ENCODE measurements at places on chromosomes 3 and 15.

- no peak for DNase-seq
These were observed 133.1 kb downstream of the SMAD6 start for GRCh38 chr15:66834881-66835878.

DNA sequence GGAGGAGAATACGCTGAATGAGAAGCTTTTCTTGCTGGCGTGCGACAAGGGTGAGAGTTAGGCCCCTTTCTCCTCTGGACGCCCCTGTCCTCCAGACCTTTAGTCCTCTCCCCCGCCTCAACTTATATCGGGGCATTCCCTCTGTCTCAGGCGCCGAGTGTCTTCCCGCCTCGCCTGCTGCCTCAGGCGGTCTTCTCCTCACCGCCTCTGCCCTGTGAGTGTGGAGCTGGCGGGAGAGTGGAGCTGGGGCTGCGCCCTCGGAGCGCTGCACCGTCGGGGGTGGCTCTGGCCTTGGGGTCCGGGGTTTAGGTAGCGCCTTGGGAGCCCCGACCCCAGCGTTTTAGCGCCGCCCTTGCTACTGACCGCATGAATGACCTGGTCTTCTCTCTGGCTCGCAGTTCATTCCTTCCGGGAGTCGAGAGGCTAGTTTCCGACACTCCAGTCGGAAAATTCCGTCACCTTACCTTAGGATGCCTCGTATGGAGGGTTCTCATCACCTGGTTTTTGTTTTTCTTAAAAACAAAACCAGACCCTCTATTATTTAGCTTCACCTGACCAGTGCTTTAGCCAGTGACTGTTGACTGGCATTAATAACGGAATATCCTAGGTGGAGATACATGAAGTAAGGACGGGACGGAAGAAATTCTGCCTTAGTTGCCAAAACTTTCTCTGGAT, 985 bp downstream of the TRPC1 start:
- peak; percentile 39 for DNase-seq

DNA sequence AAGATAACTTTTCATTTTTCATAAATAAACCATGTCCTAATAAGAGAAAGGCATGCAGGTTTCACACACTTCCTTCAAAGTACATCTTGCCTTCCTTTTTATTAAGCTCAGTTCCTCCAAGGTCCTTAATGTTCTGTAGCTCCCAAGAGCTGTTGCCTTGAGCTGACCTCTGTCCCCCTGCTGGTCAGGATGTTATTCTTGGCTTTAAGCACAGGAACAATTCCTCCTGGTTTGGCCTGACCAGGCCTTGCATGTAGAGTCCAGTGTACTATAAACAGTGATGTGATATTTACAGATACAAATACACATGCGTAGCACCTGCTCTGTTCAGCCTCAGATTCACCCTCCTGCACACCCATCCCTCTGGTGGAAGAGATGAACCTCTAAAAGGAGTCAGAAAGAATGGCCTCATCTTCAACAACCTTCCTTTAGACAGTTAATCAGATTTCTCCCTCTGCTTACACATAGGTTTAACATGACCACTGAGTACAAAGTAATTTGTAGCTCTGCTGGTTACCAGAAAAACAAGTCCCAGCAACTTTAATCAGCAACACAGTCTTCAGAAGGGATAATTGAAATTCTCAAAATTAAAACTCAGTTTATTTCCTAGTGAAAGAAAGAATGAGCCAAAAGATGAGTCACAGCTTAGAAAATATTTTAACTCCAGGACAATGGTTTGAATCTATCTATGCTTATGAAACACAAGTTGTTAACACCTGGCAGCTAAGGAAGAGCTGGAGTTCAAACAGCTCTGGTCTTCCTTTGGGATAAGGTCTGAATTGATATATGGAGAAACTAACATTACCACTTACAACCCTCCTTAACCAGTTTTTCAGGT, 46.5 kb downstream of the PTPN9 start:
- peak; percentile 57 for DNase-seq

- no peak for DNase-seq
These were observed 48.8 kb downstream of the HMCES start for GRCh38 chr3:129327510-129327909.

GRCh38 chr3:159253860-159254259, 452.0 kb downstream of the MFSD1 start:
- no peak for DNase-seq
